ENCODE measurements at places on chromosomes 7 and 10.
A peak's percentile ranks its signal among the peaks of the same experiment; 100 is the strongest.

GRCh38 chr10:17190602-17191001, 10.9 kb downstream of the TRDMT1 start:
- no peak overlapping the region for H3K27ac ChIP-seq
- H3K27me3 ChIP-seq: no peaks in the 10 kb centered on the region
- no peak overlapping the region for H3K4me3 ChIP-seq
- no peaks in the 10 kb centered on the region for H3K4me1 ChIP-seq
- DNase-seq: no peak
- H3K36me3 ChIP-seq: no peaks in the 10 kb centered on the region

- DNase-seq: no peak
- no peaks in the 10 kb centered on the region for H3K27me3 ChIP-seq
- peaks cover 9% of the 10 kb centered on the region for H3K4me1 ChIP-seq
- H3K4me3 ChIP-seq: no peak overlapping the region
- no peak overlapping the region for H3K27ac ChIP-seq
- no peaks in the 10 kb centered on the region for H3K36me3 ChIP-seq
Observed at GRCh38 chr10:1454428-1454827, 282.9 kb downstream of the ADARB2 start.

GRCh38 chr7:133183042-133183794, 69.7 kb upstream of the EXOC4 start:
- no peak overlapping the region for H3K4me3 ChIP-seq
- no peaks in the 10 kb centered on the region for H3K4me1 ChIP-seq
- no peak for DNase-seq
- H3K36me3 ChIP-seq: no peaks in the 10 kb centered on the region
- peaks cover 5% of the 10 kb centered on the region for H3K27me3 ChIP-seq

- H3K27ac ChIP-seq: peak overlapping the region; percentile 53
- peaks cover 56% of the 10 kb centered on the region for H3K4me1 ChIP-seq
- peaks cover 10% of the 10 kb centered on the region for H3K36me3 ChIP-seq
- no peak for DNase-seq
- H3K4me3 ChIP-seq: no peak overlapping the region
Observed at GRCh38 chr10:74901301-74901700, 74.9 kb downstream of the KAT6B start.

DNA sequence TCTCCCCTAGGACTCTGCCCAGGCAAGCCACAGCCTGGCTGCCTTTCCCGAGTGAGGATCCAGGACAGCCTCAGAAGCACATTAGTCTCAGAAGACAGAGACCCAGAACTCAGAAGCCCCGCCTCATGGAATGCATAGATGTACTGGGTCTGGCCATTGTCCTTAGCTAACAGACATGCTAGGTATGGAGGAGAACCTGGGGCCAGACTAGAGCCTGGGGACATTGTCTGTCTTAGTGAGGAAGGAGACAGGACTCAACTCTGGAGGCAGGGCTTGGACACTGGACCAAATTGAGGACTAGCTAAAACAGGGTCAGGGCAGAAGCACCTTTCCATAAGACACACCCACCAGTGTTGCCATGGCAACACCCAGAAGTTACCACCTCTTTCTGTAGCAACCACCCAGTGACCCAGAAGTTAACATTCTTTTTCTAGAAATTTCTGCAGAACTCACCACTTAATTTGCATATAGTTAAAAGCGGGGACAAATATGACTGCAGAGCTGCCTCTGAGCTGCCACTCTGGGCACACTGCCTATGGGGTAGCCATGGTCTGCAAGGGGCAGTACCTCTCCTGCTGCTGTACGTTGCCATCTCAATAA, 27.5 kb downstream of the TLX1 start:
- H3K27me3 ChIP-seq: peaks cover 48% of the 10 kb centered on the region
- no peak overlapping the region for H3K4me3 ChIP-seq
- H3K4me1 ChIP-seq: peaks cover 11% of the 10 kb centered on the region
- DNase-seq: no peak
- H3K27ac ChIP-seq: no peak overlapping the region
- no peaks in the 10 kb centered on the region for H3K36me3 ChIP-seq

DNA sequence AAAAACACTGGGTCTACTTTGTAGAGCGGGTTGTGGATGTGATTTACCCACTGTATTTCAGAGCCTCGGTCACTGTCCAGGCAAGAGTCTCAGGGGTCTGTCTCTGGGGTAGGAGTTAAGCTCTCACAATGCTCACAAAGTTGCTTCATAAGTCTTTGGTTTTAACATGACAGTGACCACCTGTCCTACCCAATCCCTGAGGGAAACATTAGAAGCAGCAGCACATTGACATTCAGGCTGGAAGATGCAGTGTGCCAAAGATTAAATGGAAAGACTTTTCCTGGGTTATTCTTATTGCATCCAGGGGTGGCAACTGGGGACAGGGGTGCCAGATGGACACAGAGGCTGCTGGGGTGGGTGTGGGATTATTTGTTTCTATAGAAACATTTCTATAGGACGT, 330.0 kb downstream of the RNLS start:
- no peak overlapping the region for H3K4me3 ChIP-seq
- H3K4me1 ChIP-seq: peaks cover 29% of the 10 kb centered on the region
- H3K27ac ChIP-seq: no peak overlapping the region
- H3K27me3 ChIP-seq: no peaks in the 10 kb centered on the region

DNA sequence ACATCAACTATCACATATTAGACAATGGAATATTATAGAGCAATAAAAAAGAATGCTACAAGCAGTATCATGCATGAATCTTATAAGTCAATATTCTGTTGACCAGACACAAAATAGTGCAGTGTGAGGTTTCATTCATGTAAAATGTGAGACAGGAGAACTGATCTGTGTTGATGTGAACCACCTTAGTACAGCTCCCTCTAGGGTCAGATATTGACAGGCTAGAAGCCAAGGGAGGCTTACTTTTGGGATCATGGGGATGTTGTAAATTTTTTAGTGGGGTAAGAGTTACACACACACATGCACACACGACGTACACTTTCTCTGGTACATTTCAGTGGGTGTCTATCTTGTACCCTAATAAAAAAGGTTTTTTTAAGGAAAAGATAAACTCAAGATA, 231.6 kb upstream of the FOXK1 start:
- H3K27ac ChIP-seq: no peak overlapping the region
- no peaks in the 10 kb centered on the region for H3K27me3 ChIP-seq
- no peaks in the 10 kb centered on the region for H3K36me3 ChIP-seq
- no peak overlapping the region for H3K4me3 ChIP-seq
- no peak for DNase-seq
- H3K4me1 ChIP-seq: no peaks in the 10 kb centered on the region

Measured in activated T-helper 1 cell treated with anti-CD3 and anti-CD28 coated beads, Interleukin-12 subunit alpha, Interleukin-12 subunit beta, Interleukin-2, Interleukin-4 antibody, amounts not matched to agents 30 ng/mL and 10 ng/mL and 1 ng/mL, durations not matched to agents 14 hours and 24 hours and 36 hours (primary cell).